ENCODE measurements at places on chromosomes 11 and 22.

- DNase-seq = no peak
Measured at GRCh38 chr11:110966131-110966530, 253.9 kb upstream of the ARHGAP20 start.

DNA sequence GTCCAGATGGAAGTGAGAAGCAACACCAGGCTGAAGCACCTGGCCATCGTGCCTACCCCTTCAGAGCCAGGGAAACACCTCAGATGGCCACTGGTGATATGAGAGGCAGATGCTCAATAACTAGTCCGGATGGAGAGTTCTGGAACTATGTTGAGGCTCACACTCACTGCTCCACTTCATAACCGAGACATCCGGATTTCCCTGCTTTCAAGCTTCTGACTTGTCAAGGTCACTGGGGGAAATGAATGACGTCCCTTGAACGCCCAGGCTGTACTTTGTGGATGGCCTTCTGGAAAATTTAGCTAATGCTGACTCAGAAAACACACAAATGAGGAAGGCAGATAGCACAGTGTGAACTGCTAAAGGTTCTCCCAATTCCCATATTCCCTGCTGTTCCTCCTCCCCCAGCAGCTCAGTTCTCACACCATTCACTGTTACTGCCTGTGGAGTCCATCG is at the start of gene LYVE1:
LYVE1 (minus strand) TSS at position 180 of the 456 bp plus-strand sequence; CDS start at position 47, 133 bp downstream.
- no peak for DNase-seq

- no peak for DNase-seq
Measured at GRCh38 chr11:66906061-66906733, 49.3 kb downstream of the LRFN4 start.

DNA sequence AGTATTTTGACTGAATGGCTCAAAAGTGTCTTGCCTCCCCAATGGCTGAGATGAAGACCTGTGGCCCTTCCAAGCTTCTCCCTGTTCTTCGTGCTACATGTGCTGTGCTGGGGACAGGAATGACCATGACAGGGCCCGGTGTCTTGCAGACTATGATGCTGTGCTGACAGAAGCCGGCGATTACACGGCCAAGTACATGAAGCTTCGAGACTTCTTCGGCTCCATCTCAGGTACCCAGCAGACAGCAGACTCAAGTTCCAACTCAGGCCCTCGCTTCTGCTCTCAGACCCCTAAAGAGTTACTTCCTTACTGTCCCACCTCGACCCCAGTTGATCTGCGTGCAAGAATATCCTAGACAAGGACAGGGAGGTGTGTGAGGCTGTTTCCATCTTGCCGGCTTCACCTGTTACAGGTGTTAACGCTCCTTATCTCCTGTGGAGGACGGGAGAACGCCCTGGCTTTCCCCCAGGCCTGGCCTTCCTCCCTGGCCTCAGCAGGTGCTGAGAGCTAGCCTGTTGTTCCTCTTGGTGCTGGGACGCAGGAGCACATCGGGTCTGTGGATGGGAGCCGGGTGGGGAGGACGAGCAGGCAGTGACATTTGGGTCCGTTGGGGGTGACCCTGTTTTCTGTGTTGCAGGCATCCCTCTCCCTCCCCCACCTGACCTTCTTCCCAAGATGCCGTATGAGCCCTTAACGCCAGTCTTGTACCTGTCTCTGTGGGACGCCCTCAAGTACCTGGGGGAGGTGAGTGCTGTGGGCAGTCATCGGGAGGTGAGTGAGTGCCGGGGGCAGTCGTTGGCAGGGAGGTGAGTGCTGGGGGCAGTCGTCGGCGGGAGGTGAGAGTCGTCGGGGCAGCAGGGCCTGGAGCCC is 38.1 kb downstream of the GLB1L2 start:
- no peak for DNase-seq

- no peak for DNase-seq
Measured at GRCh38 chr22:28464127-28464526, 215.5 kb downstream of the TTC28 start.

GRCh38 chr11:9273376-9274336 is 8.5 kb upstream of the DENND5A start:
- DNase-seq = no peak

- no peak for DNase-seq
Measured at GRCh38 chr11:2460540-2461252, 15.9 kb downstream of the KCNQ1 start.

GRCh38 chr11:109963101-109963500 is 130.1 kb upstream of the ZC3H12C start:
- no peak for DNase-seq

- no peak for DNase-seq
Measured at GRCh38 chr11:111840143-111840542, 31.2 kb downstream of the ALG9 start.

- DNase-seq = no peak
Measured at GRCh38 chr11:10611979-10612862, 43.8 kb upstream of the LYVE1 start.

DNA sequence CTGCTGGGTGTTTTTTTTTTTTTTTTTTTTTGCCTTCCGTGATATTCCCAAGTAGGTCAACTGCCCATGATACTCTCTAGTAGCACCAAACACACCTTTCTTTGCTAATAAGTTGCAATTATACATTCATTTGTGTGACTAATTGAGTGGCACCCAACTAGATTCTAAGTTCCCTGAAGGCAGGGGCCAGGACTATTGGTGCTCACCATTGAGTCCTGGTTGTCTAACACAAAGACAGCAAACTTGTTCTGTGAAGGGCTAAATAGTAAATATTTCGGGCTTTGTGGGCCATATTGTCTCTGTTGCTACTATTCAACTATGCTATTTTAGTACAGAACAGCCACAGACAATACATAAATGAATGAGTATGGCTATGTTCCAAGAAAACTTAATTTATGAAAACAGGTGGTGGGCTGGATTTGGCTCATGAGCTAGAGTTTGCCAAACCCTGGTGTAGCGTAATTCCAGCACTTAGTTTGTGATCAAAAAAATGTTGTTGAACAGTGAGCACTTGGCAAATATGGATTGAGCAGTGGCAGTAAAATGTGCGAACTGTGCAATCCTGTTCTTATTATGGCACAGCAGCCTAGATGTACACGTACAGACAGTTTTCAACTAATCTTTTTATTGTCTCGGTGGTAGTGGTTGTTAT is 11.3 kb downstream of the ENDOD1 start:
- no peak for DNase-seq

DNA sequence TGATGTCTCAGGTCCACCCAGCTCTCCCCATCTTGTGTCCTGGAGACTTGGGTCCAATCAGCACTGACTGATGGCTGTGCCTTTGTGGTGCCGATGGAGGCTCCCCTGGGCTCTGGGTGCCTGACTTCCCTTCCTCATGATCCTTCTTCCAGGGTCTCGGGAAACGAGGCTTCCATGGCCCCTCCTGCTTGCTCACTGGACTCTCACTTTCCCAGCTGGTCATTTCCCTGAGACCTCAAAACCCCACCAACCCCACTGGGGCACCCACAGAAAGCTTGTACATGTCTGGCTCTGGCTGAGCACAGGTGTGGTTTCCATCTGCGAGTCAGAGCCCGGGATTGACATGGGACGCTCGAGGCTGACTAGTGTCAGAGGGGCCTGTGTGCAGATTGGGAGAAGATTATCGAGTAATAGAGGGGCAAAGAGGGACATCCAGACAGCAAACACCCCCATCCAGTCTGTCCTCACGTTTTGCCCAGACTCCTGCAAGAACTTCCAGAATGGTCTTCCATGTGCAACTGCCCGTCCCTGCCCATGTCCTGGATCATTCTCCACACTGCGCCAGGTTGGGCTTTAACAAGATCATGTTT is 15.1 kb downstream of the APOL1 start:
- DNase-seq = no peak

- no peak for DNase-seq
Measured at GRCh38 chr22:36606114-36606513, 77.1 kb upstream of the EIF3D start.

DNA sequence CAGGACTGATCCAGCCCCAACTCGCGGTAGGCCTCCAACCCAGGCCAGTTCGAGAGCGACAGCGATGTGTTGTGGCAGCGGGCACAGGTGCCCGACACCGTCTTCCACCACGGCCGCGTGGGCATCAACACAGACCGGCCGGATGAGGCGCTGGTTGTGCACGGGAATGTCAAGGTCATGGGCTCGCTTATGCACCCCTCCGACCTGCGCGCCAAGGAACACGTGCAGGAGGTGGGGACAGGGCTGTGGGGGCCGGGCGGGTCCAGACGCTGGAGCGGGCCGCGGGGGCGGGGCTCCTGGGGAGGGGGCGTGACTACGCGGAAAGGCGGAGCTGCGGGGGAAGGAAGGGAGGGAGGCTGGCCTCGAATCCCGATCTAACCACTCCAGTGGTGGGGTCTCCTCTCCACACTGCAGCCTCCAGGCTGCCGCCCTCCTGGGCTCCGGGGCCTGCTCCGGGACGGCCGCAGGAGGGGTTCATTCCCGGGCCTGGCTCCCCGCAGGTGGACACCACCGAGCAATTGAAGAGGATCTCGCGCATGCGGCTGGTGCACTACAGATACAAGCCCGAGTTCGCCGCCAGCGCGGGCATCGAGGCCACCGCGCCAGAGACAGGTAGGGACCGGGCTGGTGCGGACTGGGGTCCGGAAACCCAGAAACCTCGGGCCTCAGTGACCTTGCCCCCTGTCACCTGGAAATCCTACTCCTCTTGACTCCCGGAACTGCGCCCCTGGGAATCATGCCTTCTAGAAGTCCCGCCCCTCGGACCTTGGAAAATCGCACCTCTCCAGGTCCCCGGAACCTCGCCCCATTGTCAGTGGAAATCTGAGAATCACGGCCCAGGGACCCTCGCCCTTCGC is 14.9 kb downstream of the TMEM258 start:
- DNase-seq = peak; percentile 16

DNA sequence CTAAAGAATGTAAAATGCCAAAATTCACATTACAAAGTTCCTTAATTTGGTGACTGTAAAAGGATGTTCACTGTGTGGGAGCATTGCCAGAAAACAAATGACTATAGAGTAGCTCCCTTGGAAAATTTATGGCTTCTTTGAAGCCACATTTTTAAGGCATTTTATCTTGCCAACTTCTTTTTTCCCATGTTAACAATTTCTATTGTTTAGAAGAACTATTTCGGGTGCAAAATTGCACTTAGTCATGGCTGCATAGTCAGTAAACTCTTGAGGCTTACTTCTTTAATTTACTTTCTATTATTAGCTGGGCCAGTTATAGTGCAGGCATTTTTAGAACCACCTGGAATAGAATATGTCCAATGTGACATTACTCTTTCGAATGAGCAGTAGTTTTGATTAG is 515.3 kb downstream of the JRKL start:
- DNase-seq = no peak

DNA sequence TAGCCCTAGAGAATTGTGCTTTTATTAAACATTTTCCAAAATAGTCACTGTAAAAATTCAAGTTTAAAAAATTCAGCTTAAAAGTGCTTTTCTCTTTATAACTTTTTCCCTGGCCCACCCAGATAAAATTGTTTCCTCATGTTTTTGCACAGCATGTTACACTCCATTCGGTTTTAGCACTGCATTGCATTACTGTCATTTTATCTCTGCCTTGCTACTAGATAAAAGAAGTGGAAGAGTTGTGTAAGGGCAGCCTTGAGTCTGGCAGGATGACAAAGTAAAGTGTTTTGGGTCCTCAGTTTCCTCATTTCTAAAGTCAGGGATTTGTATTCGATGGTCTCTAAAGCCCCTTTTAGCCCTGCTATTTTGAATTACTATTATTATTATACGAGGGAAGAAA is 99.8 kb downstream of the ATM start:
- no peak for DNase-seq

- DNase-seq = no peak
Measured at GRCh38 chr22:44012162-44012561, 11.9 kb upstream of the PARVB start.

DNA sequence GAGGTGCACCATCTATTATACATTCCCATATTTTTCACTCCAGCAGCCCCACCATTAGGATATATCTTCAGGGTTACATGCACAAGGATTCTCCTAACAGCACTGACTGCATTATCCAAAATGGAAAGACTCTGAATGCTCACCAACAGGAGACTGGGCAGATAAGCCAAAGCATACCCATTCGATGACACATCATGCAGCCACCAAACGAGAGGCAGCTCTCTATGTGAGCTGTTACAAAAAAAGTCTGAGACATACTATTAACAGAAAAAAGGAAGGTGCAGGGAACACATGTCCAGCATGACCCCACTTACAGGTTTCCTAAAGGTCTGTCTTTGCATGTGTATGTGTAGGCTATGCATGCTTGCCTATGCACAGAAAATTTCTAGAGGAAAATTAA is 12.4 kb upstream of the SERPIND1 start:
- DNase-seq = no peak

GRCh38 chr11:14444441-14445189 is 55.0 kb downstream of the COPB1 start:
- DNase-seq = no peak

DNA sequence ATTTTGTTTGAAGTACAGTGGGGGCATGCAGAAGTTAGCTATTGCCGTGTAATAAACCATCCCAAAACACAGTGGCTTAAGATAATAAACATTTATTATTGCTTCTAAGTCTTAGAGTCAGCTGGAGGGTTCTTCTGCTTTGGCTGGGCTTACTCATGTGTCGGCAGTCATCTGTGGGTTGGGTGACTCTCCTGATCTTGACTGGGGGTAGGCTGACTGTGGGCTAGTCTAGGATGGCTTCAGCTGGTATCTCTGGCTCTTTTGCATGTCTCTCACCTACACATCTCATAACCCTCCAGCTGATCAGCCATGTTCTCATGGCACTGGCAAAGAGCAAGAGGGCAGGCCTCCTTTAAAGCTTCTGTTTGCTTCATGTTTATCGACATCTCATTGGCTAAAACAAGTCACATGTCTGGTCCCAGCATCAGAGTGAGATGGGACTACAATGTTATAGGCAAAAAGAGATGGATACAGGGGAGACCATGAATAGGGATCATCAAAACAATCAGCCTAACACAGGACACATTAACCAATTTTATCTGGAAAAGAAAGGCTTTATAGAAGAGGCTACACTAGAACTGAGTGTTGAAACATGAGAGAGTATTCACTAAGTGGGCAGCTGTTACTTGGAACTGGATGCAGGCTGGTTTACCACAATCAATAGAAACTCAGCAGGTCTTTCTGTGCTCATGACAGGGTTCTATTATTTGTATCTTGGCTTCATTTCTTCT is 5.1 kb downstream of the LRRC51 start:
- no peak for DNase-seq

GRCh38 chr11:86632499-86633269 is 39.7 kb downstream of the ME3 start:
- no peak for DNase-seq

- DNase-seq = no peak
Measured at GRCh38 chr11:5700421-5701054, 10.9 kb downstream of the TRIM22 start.

GRCh38 chr22:36587289-36588154 is 58.6 kb upstream of the EIF3D start:
- no peak for DNase-seq

DNA sequence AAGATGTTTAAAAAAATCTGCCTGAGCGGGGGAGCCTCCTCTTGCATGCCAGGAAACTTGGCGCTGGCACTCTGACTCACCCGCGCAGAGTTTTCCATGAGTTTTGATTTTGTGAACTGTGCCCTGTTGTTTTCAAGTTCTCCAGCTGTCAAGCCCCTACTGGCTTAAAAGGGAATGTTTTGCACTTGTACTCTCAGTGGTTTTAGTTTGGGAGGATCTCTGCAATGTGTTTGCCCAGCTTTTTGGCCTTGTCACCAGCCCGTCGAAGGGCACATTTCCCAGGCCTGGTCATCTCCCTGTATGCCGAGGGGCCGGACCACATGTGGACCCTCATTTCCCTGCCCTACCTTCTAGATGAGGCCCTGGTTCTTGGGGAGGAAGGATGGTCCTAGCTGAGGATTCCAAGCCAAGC is 12.2 kb downstream of the MRGPRF start:
- no peak for DNase-seq
